ENCODE measurements at places on chromosomes 7 and 10. TPM values are rescaled to one million over a fixed set of nuclear protein-coding genes. Genes with fewer than 3 reads are reported as not detected.
A peak's percentile ranks its signal among the peaks of the same experiment; 100 is the strongest.

GRCh38 chr10:124130198-124130900, 37.0 kb upstream of the CHST15 start:
- H3K4me3 ChIP-seq = no peak overlapping the region
- H3K36me3 ChIP-seq = no peaks in the 10 kb centered on the region
- DNase-seq = no peak
- H3K4me1 ChIP-seq = no peaks in the 10 kb centered on the region

DNA sequence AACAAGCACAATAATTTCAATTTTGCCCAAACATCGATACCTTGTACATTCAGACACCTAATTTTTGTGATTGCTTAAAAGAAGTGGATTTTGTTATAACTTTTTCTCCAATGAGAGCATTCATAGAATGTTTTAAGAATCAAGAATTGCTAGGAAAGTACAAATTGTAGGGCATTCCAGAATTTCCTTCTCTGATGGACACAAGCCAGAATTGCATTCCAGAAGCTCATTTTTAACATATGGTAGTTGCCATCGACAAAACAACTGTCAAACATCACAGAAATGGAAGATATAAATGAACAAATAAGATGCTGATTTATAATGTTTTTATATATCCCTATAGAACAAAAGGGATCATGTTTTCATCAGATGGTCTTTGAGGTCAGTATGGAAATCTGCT, 258.4 kb upstream of the NPVF start:
- DNase-seq = peak; percentile 57
- no peaks in the 10 kb centered on the region for H3K27me3 ChIP-seq
- no peak overlapping the region for H3K4me3 ChIP-seq

- no peaks in the 10 kb centered on the region for H3K4me1 ChIP-seq
- no peak overlapping the region for H3K27ac ChIP-seq
- no peaks in the 10 kb centered on the region for H3K27me3 ChIP-seq
- no peak overlapping the region for H3K4me3 ChIP-seq
- DNase-seq = no peak
- H3K36me3 ChIP-seq = no peaks in the 10 kb centered on the region
Observed at GRCh38 chr10:111035542-111035941, 41.3 kb upstream of the ADRA2A start.

The AVL9 gene
- 9.7 TPM for polyA plus RNA-seq

The ENTPD1 gene
- 15.6 TPM for polyA plus RNA-seq

The ZNF117 gene
- polyA plus RNA-seq = 4.9 TPM
